ENCODE measurements at places on chromosomes 12 and 14.

DNA sequence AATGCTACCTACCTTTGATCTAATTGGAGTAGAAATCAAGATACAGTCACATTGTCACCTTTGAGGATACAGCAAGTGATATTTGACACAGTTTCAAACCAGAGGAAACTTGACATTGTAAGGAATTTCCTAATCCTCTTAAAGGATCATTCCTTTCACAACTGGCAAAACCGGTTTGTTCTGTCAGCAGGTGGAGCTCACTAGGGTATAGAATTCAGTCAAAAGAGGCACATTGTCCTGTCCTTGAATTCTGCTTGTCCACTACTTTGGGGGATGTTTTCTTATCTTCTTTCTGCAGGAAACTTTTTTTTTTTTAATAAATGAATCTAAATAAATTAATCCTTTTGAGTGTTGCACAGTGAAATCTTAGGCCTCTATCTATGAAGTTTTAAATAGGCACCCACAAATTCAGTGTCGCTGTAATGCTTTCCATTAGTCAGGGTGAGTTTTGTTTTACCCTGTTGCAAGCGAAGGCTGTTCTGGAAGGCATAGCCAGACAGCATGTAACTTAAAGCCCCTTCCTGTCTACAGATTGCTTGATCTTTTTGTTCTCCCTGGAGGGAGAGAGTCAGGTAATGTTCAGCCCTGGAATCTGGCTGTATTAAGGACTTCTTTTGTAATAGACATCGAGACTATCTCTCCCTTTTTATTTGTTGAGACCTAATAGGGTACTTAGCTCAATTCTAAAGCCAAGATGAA lies 285.0 kb upstream of the RGS6 start:
- peak; percentile 23 for DNase-seq

DNA sequence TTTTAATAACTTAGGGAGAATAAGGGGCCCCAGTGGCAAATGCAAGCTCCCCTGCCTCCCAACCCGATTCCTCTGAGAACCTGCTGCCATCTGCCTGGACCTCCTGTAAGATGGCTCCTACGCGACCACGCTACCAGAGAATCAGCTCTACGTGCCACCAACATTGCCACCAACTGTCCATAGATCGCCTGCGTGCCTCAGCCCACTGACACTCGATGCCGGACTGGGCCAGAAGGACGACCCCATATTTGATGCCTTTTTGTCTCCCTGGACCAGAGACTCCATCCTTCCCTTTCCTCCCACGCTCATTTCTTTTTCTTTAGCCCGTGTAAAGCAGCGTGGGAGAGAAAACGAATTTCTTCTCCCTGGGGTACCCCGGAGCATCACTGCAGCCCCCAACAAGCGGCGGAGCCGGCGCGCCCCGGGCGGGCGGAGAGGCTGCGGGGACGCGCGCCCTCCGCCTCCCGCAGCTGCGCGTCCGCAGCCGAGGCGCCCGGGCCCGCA lies 565 bp upstream of the KLHL42 start:
- DNase-seq = no peak

DNA sequence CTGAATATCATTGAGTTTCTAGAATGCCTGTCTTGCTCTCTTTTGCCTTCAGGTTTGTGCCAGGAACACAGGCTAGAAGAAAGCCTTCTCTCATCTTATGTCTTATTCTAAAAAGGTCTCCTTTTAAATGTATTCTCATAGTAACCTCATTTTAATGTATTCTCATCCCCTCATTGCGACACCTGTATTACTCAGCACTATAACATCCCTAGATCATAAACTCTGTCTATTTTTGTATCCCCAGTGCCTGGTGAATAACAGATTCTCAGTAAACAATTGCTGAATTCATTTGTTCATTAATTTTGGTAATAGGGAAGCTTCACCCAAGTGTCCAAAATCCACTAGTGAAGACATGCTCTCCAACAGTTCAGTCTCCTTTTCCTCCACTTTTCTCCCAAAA lies 8.8 kb upstream of the LRRK2 start:
- peak; percentile 60 for DNase-seq

- peak; percentile 66 for DNase-seq
These were observed 79.7 kb upstream of the TRAF3 start for GRCh38 chr14:102697501-102697900.

DNA sequence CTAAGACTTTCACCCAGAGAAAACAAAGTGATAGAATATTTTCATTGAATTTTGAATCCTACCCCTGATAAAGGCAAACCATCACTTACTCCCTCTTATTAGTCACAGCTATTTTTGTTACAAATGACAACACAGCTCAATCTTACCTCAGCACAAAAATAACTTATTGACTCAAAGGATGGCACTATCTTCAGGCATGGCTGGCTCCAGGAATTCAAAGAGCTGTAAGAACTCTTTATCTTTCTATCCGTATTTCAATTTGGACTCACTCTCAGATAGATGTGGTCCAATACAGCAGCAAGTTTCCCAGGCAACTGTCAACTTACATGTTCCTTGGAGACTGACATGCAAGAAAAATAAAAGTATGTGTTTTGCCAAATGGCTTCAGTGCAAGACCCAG lies 709.4 kb upstream of the MDGA2 start:
- DNase-seq = peak; percentile 75

- DNase-seq = no peak
These were observed 1381.7 kb upstream of the SEL1L start for GRCh38 chr14:82915381-82915780.

DNA sequence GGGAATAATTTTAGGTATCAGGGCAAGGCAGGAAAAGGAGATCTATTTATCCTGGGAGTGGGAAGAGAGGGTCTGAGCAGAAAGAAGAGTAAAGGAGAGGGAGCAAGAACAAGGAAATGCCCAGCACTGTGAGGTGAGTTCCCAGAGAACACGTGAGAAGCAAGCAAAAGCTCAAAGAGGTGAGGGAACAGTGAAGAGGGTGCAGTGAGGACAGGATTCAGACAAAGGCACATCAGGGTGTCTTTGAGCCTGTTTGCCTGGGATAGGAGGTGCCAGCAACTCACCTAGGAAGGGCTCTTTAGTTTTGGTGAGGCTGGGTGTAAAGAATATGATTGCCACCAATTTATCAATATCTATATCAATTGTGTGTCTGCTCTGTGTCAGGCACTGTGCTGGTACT lies 88.9 kb upstream of the NRXN3 start:
- DNase-seq = no peak

GRCh38 chr12:103688376-103689063 lies 101.4 kb downstream of the STAB2 start:
- no peak for DNase-seq

DNA sequence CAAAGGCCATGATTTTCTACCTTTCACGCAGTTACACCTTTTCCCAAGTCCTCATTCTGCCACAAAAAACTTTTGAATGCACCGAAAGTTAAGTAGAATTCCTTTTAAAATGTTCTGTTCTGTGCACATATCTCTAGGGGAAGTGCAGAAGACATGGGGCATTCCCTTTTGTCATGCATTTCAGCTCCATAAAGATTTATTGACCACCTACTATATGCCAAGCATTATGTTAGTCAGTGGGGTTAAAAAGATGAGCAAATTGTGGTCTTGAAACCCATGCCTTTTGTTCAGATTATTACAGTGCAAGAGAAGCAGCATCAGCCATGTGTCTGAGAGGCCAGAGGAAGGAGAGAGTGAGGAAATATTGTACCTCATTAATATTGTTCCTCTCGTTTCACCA lies 338.5 kb downstream of the RGS6 start:
- DNase-seq = no peak

DNA sequence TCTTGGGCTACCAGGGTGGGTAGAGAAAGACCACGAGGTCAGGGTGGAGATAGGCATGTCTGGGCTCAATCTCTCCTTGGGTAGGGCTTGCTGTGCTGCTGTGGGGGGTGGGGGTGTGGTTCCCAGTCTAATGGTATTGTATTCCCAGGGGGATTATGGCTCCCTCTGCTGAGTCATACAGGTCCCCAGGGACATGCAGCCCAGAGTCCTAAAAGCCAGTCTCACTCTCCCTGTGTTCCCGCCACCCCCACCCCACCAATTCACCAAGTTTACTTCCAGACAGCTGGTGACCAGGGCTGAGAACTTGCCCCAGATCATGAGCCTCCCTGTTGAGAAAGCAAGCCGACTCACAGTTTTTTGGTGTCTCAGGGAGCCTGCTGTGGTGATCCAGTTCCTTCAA lies 367.6 kb downstream of the C12orf75 start:
- DNase-seq = no peak

DNA sequence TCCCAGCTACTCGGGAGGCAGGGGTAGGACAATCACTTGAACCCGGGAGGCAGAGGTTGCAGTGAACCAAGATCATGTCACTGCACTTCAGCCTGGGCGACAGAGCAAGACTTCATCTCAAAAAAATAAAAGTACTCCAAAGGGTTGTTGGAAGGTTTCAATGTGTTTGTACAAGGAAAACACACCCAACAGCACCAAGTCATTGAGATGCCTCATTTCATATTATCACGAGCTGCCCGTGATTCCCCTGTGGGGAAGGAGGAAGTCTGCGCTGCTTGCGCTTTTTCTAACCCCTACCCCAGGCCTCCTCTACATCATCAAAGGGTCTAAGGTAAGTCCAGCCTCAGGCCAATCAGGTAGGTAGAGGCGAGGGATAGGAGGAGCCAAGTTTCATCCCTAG lies 73.6 kb downstream of the KDM2B start:
- no peak for DNase-seq

DNA sequence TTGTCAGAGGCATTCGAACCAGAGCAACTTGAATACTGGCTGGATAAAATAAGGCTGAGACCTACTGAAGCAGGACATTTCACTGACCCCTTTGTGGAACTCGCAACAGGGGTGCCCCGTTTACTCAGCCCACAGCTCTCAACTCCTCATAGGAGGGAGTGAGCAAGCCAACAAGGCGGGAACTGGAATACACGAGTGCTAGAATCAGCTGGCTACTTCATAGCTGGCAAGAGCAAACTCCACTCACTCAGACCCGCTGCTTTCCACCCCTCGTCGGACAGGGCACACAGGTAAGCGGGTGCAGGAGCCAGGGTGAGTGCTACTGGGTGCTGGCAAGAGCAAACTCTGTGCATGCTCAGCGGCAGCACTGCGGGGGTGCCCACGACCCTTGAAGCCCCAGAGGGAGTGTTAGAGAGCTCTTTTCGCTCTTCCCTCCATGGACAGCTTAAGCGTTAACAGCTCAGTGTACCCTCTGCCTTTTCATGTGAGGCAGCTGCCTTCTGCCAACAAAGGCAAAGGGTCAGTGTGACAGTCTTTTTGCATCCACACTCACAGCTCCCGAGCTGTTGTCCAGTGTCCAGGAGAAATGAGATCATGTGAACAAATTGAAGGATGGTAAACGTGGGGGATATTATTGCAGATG lies 15.7 kb downstream of the CAPZA3 start:
- DNase-seq = no peak

- DNase-seq = peak; percentile 59
These were observed 170.9 kb downstream of the DUSP6 start for GRCh38 chr12:89181271-89181920.

- DNase-seq = no peak
These were observed 16.5 kb downstream of the NINJ2 start for GRCh38 chr12:646442-647384.

- no peak for DNase-seq
These were observed 182.2 kb upstream of the CRY1 start for GRCh38 chr12:107275530-107275929.

Data from kidney tubule cell (primary cell).